ENCODE measurements at places on chromosomes 16 and 17. TPM values are rescaled to one million over a fixed set of nuclear protein-coding genes. Genes with fewer than 3 reads are reported as not detected.
A peak's percentile ranks its signal among the peaks of the same experiment; 100 is the strongest.

Gene MYH8
- polyA plus RNA-seq: not detected

Gene HOXB5
- polyA plus RNA-seq: not detected

GRCh38 chr16:73775841-73776388 lies 520.7 kb upstream of the PSMD7 start:
- DNase-seq: no peak

DNA sequence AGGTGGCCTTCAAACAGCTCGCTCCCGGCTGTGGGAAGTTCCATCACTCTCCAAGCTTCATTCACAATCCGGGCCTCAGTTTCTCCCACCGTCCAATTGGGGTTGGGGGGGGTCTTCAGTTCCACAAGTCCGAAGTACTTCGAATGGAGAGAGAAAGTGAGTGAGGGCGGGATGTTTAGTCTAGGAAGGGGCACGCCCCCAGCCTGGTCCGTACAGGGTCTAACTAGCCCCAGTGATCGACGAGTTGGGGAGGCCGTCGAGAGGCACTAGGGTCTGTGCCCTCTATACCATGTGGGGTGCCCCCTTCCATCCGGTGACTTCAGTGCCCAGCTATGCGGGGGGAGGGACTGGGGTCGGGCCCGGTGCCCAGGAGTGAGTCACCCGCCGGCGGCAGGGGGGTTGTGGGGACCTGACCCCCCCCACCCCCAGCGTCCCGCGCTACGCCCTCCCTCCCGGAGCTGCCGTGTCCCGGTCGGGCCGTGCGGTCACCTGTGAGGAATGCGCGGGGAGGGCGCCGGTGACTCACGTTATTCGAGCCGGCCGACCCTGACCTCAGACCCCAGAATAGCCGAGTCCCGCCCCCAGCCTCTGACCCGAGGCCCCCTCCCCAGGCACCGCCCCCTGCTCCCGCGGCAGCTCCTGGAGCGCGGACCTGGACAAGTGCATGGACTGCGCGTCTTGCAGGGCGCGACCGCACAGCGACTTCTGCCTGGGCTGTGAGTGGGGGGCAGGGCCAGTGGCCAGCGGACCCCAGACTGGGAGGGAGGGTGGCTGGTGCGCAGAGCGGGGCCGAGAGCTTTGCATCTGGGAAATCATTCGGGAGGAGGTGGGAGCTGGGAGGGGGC lies 658 bp downstream of the TNFRSF12A start:
- peak; percentile 57 for DNase-seq

Measured in immature natural killer cell (primary cell).